ENCODE measurements at places on chromosomes 7 and 10.
A peak's percentile ranks its signal among the peaks of the same experiment; 100 is the strongest.

DNA sequence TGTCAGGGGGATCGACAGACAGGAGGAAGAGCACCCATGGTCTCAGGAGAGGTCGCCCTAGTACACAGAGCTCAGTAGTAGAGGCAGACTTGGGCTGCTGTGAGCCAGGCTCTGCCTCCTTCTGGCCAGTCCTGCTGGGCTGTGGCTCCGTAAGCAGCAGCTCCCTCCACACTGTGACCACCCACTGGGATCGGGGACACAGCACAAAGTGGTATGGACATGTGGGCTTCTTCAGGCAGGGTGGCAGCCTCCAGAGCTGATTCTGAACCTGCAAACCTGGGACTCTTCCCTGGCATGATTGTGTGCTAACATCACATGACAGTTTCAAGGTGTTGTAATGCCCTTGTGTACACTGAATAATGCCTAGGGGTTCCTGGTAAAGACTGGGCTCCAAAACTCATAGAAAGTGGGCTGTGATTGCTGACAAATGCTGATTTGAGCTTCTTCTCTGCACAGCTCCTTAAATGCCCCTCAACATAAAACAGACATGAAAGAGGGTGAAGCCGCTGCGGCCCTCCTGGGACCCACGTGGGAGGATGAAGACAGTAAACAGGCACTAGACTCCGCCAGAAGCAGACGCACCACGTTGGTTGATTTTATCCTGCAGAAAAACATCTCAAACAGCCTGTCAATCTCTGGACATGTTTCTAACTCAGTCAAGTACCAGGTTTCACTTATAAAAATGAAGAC, 76.7 kb downstream of the GPR26 start:
- DNase-seq = no peak

GRCh38 chr7:16960337-16960965, 78.7 kb upstream of the AGR3 start:
- no peak for DNase-seq

- DNase-seq = no peak
Observed at GRCh38 chr7:147415991-147416390, 1174.6 kb upstream of the C7orf33 start.

DNA sequence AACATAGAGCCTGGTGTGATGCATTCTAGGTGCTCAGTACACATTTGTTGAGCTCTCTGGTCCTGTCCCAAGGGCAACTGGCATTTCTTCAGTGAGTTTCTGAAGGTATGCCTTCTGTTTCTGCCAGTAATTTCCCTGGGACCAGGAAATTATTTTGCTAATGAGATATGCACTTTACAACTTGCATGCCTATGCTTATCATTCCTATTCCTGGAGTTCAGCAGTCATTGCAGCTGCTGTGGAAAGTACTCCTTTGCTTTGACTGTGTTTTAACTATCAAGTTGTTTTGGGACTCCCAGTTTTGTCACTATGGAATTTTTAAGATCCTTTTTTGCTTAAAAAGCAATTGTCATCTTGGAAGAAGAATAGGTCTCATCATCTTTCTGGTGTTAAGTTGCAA, 283.0 kb downstream of the BBS9 start:
- DNase-seq = no peak

GRCh38 chr10:113971349-113971973, 72.2 kb upstream of the ADRB1 start:
- DNase-seq = no peak

- DNase-seq = no peak
Observed at GRCh38 chr7:157370742-157371141, 33.9 kb downstream of the DNAJB6 start.

DNA sequence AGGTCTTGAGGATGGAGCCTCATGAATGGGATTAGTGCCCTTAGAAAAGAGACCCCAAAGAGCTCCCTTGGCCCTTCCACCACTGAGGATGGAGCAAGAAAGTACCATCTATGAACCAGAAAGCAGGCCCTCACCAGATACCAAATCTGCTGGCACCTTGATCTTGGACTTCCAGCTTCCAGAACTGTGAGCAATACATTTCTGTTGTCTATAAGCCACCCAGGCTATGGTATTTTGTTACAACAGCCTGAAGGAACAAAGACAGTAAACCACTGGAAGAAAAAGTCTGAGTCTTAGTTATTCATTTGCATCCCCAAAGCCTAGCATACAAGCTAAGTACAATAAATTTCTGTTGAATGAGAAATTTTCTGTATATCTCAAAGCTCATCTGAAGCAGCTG, 37.9 kb upstream of the TNS3 start:
- no peak for DNase-seq

DNA sequence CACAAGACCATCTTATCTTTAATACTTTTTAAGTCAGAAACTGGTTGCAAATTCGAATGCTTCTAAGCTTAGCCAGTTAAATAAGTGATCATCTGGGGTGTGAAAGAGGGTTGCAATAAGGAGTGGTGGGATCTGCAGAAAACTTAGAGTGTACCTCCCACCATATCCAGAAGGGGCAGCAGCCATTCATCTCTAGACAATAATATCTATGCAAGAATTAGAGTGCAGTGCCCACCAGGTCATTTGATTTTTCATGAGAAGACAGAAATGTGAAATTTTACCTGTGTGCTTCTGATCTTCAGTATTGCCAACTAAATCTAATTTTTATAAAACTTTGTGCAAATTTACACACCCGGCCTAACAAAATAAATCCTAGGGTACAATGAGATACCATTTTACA, 127.2 kb upstream of the SP4 start:
- DNase-seq = no peak

DNA sequence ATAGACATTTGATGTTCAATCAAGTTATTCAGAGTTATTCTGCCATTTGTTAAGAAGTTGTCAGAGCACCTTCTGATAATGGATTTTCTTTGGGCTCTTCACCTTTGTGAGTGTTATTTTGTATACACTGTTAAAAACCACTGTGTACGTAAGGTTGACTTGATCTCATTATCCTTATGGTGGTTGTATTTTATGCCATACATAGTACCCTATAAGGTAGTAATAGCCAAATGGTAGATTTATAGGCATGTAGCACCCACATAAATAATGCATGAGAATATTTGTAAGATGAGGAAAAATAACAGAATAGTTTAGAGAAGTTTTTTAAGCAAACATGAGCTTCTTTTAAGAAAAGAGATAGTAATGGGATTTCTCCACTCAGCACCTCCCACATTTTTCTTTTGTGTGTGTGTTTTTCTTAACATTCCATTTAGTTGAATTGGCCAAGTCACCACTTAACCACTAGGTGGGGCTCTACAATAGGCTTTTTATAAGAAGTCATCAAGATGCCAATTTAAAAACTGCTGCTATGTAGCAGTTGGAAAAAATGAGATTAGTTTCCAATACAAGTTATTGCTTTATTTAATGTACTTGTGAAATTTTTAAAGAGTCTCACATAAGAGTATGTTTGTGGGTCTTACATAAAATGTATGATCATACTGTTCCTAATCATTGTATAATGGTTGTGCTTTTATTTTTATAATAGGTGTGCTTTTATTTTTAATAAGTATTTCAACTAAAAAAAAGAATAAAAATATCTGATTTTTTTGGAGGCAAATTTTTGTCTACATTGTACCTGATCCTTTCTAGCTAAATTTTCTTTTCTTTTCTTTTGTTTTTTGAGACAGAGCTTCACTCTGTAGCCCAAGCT, 41.1 kb upstream of the STMP1 start:
- peak; percentile 64 for DNase-seq

DNA sequence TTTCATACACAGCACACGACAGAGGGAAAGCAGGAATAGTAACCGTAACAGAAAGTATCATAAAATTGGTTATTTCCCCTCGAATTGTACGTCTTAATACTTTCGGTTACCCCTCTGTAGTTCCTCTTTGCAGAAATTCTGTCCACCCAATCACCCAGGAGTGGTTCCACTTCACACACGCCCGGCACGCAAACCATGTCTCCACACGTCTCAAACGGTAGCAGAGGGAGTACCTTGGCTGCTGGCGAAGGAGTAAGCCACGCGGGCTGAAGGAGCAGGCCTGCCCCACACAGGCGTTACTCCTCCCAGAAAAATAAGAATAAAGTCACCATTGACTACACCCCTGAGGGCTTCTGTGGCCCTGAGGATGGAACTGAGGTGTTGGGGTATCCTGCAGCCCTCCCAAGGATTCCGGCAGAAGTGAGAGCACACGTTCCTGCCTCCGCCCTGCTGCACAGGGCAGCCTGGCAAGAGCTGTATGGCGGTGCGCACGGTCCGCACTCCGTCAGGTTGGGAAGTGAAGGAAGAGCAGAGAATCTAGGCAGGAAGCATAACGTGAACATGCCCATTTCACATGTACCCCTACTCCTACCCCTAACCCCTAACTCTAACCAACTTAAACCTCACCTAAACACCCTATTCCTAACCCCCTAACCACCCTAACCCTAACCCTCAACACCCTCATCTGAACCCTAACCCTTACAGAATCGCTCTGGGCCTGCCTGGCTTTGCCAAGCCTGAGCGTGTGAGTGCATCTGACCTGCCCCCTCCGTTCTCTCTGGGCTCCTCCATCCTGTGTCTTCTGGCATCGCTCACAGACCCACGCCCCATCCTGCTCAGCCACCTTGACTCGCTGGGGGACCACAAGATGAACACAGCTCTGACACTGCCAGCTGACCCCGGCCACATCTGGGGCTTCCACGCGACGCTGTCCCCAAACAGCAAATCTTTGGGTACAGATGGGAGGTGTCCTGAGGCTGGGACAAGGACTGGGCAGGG, 18.2 kb downstream of the GPR146 start:
- DNase-seq = no peak

DNA sequence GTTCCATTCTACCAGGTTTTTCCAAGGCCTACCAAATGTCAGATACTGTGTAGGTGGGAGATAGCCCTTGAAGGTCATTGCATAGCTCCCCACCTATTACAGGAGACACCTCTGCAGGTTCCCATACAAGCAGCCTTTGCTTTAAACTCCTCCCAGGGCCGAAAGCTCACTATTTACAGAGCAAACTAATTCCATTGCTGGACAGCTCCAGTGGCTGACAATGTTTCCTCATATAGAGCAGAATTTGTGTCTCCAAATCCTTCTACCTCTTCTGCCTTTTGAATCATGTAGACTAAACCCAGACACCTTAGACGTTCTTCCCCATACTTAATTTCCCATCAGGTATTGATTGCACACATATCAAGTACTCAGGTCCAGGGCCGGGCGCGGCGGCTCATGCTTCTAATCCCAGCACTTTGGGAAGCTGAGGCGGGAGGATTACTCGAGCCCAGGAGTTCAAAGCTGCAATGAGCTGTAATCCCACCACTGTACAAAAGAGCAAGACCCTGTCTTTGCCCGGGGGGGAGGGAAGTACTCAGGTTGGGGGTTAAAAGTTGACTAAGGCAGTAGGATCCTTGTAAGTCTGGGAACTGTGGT, 2.1 kb downstream of the CNNM1 start:
- DNase-seq = no peak

GRCh38 chr7:119896386-119896785, 376.6 kb upstream of the KCND2 start:
- no peak for DNase-seq

DNA sequence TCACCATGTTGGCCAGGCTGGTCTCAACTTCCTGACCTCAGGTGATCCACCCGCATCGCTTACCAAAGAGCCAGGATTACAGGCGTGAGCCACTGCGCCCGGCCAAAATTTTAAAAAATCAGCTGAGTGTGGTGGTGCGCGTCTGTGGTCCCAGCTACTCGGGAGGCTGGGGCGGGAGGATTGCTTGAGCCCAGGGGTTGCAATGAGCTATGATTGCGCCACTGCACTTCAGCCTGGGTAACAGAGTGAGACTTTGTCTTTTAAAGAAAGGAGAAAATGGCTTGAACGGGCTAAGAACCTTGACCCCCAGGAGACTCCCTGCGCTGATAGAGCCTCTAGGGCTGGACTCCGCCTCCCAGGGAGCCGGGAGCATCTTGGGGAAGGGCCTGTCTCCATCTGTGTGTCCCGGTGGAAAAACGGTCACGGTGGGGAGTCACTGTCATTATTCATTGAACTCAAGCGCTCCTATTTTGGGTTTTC, 760 bp upstream of the KCTD7 start:
- no peak for DNase-seq

- DNase-seq = no peak
Observed at GRCh38 chr7:362402-363096, 72.6 kb downstream of the FOXL3 start.

GRCh38 chr7:123666492-123666891, 10.8 kb downstream of the LMOD2 start:
- no peak for DNase-seq

DNA sequence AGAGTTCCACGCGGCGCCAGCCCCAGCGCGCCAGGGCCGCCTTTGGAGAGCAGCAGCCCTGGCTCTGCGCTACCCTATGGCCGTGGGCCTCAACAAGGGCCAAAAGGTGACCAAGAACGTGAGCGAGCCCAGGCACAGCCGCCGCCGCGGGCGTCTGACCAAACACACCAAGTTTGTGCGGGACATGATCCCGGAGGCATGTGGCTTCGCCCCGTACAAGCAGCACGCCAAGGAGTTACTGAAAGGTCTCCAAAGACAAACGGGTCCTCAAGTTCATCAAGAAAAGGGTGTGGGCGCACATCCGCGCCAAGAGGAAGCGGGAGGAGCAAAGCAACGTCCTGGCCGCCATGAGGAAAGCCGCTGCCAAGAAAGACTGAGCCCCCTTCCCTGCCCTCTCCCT, 144.1 kb downstream of the SRPK2 start:
- no peak for DNase-seq

- peak; percentile 55 for DNase-seq
Observed at GRCh38 chr7:25698451-25699113, 453.4 kb upstream of the NFE2L3 start.

DNA sequence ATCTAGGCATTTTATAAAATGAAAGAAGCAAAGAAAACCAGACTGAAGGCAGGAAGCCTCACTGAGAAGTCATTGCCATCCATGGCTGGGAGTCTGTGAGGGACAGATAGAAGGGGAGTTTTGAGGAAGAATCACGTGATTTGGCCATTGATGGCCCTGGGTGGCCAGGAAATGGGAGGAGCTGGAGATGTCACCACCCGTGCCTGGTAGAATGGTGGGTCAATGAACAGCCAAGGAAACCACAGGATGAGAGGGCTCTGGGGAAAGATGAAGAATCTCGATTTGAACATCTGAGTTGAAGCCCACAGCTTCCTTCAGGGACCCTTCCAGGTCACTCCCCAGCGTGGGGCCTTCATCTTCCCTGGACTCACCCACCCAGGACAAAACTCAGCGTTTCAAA, 103.3 kb upstream of the CHST15 start:
- no peak for DNase-seq

DNA sequence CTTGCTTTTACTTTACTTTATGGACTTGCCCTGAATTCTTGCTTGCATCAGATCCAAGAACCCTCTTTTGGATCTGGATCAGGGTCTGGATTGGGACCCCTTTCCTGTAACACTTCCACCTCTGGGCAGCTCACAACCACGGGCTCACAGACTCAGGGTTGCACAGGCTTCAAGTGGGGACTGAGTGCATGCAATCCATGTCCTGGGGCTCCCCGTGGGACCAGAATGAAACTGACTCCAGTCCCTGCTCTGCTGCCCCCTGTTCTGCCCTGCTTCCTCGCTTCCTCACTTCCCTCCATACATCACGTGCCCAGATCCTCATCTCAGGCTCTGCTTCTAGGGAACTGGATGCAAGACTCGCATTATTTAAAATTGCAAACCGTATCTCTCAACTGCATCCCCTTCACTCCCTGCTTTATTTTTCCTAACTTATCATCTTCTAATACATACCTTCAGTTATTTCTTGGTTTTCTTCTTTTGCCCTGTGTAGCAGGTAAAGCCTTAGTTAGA, 23.3 kb upstream of the INMT start:
- DNase-seq = no peak
